ENCODE measurements at places on chromosomes 1 and 21.

- DNase-seq, result no peak
Observed at GRCh38 chr1:185674201-185674600, 60.0 kb upstream of the HMCN1 start.

GRCh38 chr1:59419361-59420140, 122.7 kb downstream of the FGGY start:
- no peak for DNase-seq

GRCh38 chr1:168623003-168623828, 46.8 kb downstream of the XCL1 start:
- DNase-seq, result no peak

DNA sequence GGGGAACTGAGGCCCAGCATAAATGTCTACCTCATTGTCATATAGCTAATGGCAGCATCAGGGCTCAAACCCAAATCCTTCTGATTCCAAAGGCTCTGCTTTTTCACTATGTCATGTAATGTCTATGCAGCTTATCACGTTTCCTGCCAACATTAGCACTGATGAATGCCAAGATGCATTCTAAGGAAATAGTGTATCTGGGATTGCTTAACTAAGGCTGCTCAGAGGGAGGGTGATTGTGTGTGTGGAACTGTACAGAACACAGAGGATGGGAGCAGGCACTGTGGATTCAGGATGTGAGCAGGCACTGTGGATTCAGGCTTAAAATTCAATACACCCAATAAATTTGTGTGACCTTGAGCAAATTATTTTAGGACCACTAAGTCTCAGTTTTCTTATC, 456.4 kb upstream of the DEPDC1 start:
- DNase-seq, result no peak

DNA sequence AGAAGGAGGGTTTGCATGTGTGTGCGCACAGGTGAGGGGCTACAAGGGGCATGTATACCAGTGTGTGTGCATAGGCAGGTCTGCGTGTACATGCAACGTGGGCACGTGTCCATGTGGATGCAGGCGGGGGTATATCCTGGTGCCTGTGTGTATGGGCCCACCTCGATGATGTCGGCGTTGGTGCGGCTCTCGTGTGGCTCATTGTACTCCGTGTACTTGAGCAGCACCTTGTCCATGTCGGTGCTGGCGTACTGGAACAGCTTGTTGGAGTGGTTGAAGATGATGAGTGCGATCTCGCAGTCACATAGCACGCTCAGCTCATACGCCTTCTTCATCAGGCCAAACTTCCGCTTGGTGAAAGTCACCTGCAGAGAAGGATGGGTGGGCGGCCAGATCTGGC, 18.3 kb downstream of the MEF2D start:
- no peak for DNase-seq

All from NCI-H1436 treated with DMSO at 0.1 percent for 48 hours (cell line).